ENCODE measurements at places on chromosomes 2 and 18.
A peak's percentile ranks its signal among the peaks of the same experiment; 100 is the strongest.

- DNase-seq, result peak; percentile 2
Measured at GRCh38 chr2:128313091-128313836, 5.4 kb downstream of the HS6ST1 start.

DNA sequence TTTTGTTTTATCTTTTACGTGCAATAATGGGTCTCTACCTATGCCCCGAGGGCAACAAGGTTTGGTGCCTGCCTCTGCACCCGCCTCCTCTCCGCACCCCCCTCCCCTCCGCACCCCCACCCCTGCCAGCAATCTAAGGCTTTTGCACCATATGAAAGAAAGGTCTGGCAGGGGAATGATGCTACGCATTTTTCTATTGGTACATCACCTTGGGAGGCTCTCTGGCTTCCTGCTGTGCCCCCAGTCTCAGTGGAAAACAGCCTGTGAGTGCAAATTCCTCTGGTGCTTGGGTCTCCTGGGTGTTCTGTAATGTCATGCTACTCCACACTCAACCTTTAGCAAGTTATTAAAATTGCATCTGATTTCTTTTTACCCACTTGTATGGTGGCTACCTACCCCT lies 161.3 kb upstream of the SMAD7 start:
- no peak for DNase-seq

GRCh38 chr2:29050591-29050990 lies 23.7 kb downstream of the PCARE start:
- DNase-seq, result no peak

GRCh38 chr2:77479895-77480294 lies 42.3 kb downstream of the LRRTM4 start:
- no peak for DNase-seq

GRCh38 chr2:130768191-130768855 lies 13.0 kb downstream of the AMER3 start:
- no peak for DNase-seq

DNA sequence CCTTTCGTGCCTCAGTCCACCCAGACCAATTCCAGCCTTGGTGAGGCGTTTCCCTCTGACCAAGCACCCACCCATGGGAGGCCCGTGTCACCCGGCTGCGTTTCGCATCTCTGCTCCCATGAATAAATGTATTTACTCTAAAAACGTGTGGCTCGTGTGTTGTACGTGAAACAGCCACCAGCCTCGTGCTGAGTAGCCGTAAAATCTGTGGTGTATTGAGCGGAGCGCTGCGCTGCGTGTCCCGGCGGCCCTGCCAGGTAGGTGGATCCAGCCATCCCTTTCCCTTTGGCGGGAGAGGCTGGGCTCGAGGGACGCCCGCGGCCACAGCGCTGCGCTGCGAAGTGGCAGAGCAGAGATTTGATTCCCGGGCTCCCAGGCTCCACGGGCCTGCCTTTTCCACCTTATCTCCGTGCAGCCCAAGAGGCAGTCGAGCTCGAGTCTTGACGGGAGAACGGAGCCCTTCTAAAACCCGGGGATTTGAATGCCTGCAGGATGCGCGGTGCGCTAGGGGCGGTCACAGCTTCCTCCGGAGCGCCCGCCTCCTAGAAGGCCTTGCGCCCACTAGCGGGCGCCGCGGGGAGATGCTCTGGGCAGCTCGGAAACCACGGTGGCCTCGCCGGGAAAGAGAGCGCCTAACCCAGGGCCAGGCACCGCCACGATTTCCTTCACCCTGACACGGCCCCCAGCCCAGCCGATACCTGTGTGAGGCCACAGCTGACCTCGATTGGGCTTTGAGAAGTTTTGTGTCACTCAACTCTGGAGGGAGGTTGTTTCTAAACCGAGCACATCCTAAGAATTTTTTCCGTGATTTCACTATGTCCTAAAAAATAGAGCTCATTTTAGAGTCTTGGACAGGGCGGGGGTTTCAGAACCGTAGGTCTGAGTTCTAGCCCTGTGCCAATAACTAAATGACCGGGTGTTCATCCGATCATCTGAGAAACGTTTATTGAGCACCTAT lies 3.9 kb upstream of the PSMD1 start:
- peak; percentile 69 for DNase-seq

GRCh38 chr2:147646818-147647468 lies 197.9 kb upstream of the ACVR2A start:
- no peak for DNase-seq

DNA sequence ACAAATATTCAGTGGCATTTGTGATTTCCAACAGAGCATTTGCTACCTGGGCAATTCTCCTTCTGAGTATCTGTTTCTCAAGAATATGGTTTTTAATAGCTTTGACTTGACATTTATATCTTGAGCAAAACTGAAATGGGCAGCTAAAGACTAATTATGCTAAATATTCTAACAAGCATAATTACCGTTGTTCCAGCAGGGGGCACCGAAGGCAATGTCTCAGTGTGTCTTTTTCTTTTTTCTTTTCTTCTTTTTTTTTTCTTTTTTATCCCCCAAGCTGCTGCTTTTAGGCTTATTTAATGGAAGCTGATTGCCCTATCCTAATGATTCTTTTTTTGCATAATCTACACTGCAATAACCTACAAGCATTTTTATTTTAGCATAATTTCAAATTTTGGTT lies 138.9 kb upstream of the NABP1 start:
- DNase-seq, result no peak

DNA sequence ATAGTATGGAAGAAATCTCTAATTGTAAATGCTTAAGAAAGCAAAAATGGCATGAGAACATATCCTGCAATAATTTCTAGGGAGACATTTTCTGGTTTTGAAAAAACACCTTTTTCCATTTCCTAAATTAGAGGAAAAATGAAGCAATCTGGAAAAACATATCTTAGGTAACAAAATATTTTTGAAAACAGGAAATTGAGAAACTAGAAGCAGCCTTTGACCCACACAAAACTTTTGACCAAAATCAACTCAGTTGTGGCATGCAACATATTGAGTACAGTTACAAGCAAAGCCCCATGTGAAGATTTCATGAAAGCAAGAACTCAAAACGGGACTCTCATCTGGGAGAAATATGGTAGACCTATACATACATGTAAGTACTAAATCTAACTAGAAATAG lies 28.6 kb upstream of the CHAC2 start:
- DNase-seq, result no peak

- peak; percentile 80 for DNase-seq
Measured at GRCh38 chr2:112757265-112757664, 7.1 kb downstream of the CKAP2L start.
